ENCODE measurements at places on chromosomes 6 and 20.
A peak's percentile ranks its signal among the peaks of the same experiment; 100 is the strongest.

GRCh38 chr6:31578184-31579118 is 3.1 kb downstream of the TNF start:
- DNase-seq, result no peak

DNA sequence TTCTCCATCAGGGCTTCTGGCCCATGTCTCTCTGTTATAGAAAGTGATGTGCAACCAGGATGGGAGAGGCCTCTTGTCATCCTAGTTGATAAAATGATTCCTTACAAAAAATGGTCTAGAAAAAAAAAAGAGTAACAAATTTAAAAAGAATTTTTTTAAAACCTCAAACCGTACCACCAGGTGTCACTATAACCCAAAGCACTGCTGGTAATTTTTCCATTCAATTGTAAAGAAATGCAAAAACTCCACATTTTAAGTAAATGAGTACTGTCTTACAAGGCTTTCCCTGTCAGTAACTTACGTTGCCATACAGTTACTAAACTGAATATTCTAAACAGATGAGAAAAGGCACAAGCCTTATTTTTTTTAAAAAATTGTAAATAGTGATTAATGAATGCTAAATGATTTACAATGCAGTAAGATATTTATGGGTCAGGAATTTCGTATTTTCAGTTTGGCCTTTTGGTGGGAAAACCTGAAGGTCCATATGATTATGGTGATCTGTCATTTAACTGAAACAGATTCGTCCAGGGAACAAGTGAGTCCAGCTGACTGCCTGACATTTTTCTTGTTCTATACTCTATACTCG is 95.4 kb downstream of the OGFRL1 start:
- DNase-seq, result no peak

DNA sequence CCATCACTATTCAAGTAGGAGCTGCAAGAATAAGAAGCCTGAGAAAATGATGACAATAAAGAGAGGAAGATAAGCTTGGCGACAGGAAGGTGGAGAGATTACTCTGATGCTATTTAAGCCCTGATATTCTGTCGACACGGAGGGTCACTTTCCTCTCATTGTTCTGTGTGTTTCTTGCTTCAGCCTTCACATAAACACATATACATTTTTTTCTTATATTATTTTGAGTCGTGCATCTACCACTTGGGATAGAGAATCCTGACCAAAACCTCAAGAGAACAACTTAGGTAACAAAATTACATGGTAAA is 10.5 kb downstream of the PTCHD4 start:
- DNase-seq, result no peak

DNA sequence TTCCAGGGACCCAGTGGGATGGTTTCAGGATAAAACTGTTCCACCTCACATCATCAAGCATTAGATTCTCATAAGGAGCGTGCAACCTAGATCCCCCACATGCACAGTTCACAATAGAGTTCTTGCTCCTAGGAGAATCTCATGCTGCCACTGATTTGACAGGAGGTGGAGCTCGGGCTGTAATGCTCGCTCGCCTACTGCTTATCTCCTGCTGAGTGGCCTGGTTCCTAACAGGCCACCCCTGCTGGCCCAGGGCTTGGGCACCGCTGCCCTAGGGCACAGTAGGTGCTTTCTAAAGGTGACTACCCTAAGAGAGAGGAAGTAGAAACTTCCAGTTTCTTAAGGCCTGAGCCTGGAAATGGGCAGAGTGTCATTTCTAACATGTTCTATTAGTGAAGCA is 656.9 kb downstream of the PRKN start:
- no peak for DNase-seq

DNA sequence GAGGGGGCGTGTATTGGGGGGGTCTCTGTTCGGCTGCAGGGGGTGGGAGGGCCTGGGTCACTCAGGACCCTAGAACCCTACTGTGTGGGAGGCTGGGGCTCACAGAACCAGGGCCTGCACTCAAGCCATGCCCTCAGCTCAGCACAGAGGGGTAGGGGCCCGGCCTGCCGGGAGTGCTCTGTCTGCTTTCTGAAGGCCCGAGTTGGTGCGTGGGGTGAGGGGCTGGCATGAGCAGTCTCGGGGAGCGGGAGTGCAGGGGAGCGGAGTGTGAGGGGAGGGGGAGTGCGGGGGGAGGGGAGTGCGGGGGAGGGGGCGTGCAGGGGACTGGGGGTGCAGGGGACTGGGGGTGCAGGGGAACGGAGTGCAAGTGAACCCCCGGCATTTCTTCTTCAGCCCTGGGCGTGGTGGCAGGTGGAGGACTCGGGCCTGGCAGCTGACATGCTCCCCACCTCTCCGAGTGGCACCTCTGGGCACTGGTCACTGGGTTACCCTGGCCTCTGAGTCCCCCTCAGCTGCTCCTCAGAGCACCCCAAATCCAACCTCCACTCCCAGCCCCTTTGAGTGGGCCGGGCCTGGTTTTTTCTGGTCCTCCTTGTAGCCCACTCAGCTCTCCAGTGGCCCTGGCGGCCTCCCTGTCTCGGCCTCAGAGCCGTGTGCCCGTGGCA is 1.0 kb downstream of the COL20A1 start:
- no peak for DNase-seq

- peak; percentile 87 for DNase-seq
Measured at GRCh38 chr20:31951530-31952453, at the start of gene PDRG1. TSS of gene PDRG1 (minus strand) at chr20:31952046. CDS start at chr20:31951961, 85 bp downstream.

DNA sequence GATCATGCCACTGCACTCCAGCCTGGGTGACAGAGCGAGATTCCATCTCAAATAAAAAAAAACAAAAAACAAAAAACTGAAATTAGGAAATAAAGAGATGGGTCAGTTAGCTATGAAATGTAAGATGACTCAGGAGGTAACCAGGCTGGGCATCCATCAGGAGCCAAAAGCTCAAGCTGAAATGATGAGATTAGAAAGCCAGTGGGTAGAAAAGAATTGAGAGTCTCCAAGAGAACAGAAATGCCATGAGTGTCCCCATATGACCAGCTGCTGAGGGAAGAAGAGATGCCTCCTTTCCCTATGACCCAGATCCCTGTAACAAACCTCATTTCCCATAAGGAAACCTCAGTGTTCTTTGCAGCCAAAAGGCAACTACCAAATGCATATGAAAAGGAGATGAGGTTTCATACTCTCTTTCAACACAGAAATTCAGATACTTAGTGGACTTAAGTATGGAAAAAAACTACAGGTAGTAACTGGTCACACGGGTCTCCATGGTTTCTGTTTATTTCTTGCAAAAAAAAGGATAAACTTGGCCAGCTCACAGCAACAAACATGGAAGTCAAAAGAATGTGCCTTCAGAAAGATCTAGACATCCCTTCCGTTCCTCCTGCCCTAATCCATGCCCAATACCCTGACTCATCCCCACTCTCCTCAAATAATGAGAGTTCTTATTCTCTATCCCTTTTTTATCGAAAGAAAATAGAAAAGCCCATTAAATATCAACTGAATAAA is 8.1 kb downstream of the ARHGAP18 start:
- no peak for DNase-seq

GRCh38 chr6:33344701-33345697 is 27.5 kb upstream of the ZBTB22 start:
- DNase-seq, result peak; percentile 18

DNA sequence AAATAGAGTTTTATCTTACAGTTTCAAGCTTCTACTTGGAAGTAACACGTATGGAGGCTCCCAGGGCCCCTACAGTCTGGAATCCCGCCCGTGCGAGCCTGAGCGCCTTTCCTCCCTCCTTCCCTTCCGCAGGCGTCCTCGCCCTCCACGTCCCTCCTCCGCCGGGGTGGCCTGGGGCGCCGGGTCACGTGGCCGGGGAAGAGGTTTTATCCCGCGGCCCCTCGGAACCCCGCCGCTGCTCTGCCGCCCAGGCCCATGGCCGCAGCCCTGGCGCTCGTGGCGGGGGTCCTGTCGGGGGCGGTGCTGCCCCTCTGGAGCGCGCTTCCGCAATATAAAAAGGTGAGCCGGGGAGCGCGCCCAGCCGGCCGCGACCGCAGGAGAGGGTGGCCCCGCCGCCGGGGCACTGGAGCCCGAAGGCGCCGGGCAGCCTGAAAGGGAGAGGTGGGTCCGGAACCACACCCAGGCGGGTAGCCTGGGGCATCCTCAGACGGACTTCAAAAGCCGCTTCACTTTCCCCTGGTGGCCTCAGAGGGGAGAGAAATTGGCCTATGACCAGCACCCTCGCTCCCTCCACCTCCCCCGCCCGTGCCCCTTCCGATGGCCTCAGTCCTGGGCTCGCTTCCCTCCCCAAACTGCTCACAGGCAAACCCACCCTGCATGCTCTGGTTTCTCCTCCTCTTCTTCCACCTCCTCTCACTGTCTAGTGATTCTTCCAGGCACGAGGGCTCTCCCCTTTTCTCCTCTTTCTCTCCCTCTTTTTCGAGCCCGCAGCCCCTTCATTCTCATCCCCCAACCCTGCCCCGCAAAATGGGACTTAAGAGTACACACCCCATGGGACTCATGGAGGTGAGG is at the start of gene CLPSL2:
TSS of gene CLPSL2 (plus strand) at position 235 of the 852 bp plus-strand sequence. CDS start at position 256, 21 bp downstream.
- no peak for DNase-seq

DNA sequence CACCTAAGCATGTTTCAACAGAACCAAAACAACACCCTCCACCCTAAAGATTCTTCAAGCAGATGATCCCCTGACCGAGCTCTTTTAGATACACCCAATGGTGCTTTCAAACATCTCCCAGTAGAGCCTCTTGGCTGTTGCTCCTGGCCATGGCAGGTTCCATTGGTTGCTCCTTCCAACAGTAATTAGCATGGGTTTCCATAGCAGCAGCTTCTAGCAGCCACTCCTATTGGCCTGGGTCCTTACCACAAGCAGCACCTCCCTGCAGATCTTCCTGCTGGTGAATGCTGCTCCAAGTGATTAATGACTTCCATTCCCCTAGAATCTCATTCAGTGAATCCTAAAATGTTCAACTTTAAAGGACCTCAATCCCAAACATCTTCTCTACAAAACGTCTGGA is 13.9 kb downstream of the CCN2 start:
- no peak for DNase-seq

- DNase-seq, result no peak
Measured at GRCh38 chr20:12838261-12838866, 170.4 kb upstream of the SPTLC3 start.

DNA sequence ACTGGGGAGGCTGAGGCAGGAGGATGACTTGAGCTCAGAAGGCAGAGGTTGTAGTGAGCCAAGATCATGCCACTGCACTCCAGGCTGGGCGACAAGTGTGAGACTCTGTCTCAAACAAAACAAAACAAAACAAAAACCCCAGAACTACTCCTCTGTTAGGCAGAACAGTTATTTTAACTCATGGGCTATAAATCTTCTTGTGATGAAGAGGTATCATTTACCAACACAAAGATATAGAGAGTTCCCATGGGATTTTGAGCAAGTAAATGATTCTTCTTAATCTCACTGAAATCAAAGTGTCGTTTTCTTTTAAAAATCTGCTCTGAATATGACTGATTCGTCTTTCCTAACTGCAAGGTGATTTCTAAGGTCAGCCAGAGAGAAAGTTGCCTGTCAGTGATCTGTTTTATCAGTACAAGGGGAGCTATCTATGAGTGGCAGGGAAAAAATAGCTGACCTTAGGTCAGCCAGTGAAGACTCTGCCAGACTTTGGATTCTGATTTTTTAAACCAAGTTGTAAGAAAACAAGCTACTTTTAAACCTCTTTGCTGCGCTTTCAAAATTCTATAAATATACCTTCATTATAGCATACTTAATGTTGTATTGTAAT is 3.8 kb upstream of the DSP start:
- no peak for DNase-seq

- DNase-seq, result no peak
Measured at GRCh38 chr20:52404671-52405070, 213.1 kb upstream of the ZFP64 start.

- DNase-seq, result no peak
Measured at GRCh38 chr6:85421972-85422371, 27.9 kb upstream of the NT5E start.

DNA sequence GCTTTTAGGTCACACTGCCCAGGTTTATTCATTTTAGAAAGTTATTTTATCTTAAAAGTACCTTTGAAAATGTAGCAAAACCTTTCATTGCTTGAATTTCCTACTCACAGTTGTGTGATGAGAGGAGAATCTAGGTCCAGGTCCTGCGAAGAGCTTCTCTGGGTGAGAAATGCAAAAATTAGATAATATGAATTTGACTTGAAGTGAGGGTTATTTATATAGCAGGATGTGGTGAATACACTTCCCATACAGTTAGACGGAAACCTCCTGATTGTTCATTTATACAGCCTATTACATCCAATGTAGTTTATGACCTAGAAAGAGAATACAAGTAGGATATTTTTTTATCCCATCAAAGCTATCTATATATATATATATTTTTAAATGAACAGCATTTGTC is 30.5 kb downstream of the CDKAL1 start:
- DNase-seq, result no peak

GRCh38 chr6:25583099-25583498 is 68.9 kb upstream of the SCGN start:
- DNase-seq, result no peak

DNA sequence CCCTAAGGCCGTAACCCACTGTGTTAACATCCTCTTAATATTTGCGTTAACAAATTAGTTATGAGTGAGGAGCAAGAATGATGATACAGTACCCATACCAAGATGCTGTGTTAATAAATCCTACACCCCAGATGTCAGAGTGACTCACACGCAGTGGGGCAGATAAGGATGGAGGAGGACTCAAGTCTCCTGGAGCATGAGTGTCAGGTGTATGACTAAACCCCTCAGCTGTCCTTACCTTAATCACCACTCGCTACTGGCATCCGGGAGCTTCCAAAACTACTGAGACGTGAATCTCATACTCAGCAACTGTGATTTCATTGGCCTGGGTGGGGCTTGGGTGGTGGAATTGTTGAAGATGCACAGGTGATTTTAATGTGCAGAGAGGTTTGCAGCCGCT is 131.3 kb upstream of the MTHFD1L start:
- no peak for DNase-seq
